ENCODE measurements at places on chromosomes 2 and 18. TPM values are rescaled to one million over a fixed set of nuclear protein-coding genes. Genes with fewer than 3 reads are reported as not detected.

DNA sequence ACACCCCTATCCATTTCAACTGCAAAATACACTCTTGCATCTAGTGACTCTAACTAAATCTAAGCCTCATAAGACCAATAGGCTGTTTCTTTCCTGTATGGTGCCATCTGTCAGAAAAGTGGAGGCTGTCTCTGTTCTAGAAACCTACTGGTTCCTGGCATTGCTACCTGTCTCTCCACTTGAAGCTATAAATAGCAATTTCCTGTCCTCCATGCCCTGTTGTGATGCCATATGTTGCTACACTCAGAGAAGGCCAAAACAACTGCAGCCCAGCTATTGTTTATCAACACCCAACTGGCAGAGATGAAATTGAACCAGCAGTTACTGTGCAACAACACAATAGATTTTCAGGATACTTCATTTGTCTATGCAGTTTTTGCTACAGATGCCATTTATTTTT lies 1355.1 kb upstream of the SLC39A10 start:
- no peaks in the 10 kb centered on the region for H3K36me3 ChIP-seq
- H3K27me3 ChIP-seq: no peaks in the 10 kb centered on the region
- no peak overlapping the region for H3K4me3 ChIP-seq
- DNase-seq: no peak
- no peak overlapping the region for H3K27ac ChIP-seq

- H3K4me3 ChIP-seq: peak overlapping the region; percentile 91
- H3K36me3 ChIP-seq: no peaks in the 10 kb centered on the region
- peak; percentile 84 for DNase-seq
- no peaks in the 10 kb centered on the region for H3K27me3 ChIP-seq
- peak overlapping the region; percentile 95 for H3K27ac ChIP-seq
Observed at GRCh38 chr2:218217360-218218267, 625 bp downstream of the ARPC2 start.

DNA sequence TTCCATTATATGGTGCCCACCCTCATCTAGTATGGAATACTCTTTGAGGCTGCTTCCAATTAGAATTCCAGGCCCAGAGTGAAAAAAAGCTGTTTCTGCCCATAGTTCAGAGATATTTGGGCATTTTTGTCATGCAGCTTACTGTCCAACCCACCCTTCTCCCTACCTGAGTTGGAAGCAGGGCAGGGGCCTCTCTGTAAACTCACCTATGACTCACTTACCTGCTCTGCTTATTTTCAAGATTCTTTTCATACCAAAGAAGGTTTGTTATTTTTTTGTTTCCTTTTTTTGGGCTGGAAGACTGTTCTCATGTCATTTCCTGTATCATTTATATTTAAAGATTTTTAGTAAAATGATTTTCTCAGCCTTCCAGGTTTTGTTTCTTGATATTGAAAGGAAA lies 38.4 kb upstream of the PPP1R1C start:
- no peak overlapping the region for H3K27ac ChIP-seq
- no peak for DNase-seq
- H3K4me3 ChIP-seq: no peak overlapping the region
- no peaks in the 10 kb centered on the region for H3K27me3 ChIP-seq
- H3K4me1 ChIP-seq: no peaks in the 10 kb centered on the region

GRCh38 chr2:236552212-236552542 lies 17.4 kb upstream of the ACKR3 start:
- DNase-seq: no peak
- no peaks in the 10 kb centered on the region for H3K27me3 ChIP-seq
- no peaks in the 10 kb centered on the region for H3K4me1 ChIP-seq
- H3K4me3 ChIP-seq: no peak overlapping the region
- no peaks in the 10 kb centered on the region for H3K36me3 ChIP-seq

GRCh38 chr18:29605365-29605764 lies 1428.4 kb upstream of the CDH2 start:
- no peaks in the 10 kb centered on the region for H3K27me3 ChIP-seq
- no peak overlapping the region for H3K27ac ChIP-seq

DNA sequence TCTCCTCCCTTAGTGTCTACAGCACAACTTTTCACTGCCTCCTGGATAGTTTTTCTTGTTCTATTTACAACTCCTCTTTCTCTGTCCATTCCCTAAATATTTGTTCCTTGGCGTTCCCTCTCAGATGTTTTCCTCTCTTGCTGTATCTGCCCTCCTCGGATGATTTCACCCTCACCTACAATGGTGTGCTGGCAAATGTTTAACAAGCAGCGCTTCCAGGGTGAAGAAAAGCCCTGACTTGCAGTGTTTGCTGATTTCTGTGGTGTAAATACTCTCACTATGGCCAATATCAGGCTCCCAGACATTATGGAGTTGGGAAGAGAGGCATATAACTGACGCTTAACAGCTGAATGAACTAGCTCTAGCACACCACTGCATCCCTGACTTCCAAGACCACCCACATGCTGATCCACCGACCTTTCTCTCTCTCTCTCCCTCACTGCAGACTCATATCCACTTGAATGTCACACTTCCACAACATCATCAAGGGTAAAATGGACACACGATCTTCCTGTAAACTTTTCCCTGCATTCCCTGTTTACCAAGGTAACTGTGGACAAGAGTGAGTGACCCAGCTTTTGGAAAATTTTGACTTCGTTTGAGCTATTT lies 31.5 kb upstream of the SPTBN1 start:
- no peak for DNase-seq
- no peaks in the 10 kb centered on the region for H3K36me3 ChIP-seq
- peaks cover 21% of the 10 kb centered on the region for H3K4me1 ChIP-seq
- no peaks in the 10 kb centered on the region for H3K27me3 ChIP-seq
- no peak overlapping the region for H3K27ac ChIP-seq
- no peak overlapping the region for H3K4me3 ChIP-seq

GRCh38 chr2:16320716-16321115 lies 344.9 kb downstream of the CYRIA start:
- H3K4me1 ChIP-seq: no peaks in the 10 kb centered on the region
- no peak overlapping the region for H3K27ac ChIP-seq
- no peaks in the 10 kb centered on the region for H3K27me3 ChIP-seq
- no peak for DNase-seq

DNA sequence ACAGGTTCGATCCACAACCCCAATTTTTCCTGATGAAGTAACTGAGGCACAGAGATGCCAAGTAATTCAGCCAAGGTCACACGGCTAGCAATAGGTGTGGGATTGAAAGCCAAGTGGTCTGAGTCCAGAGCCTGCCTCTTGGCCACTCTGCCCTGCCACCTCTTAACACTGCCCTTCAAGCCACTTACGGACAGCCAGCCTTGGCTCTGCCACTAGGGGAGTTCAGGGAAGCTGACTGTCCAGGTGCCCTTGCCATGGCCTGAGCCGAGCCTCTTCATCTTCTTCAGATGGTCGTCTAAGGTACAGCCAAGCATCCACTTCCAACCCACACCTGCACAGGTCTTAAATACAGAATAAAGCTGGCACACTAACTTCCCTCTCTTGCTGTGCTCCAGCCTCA lies 99.3 kb upstream of the GPR45 start:
- no peaks in the 10 kb centered on the region for H3K36me3 ChIP-seq
- no peak overlapping the region for H3K4me3 ChIP-seq
- H3K27me3 ChIP-seq: peaks cover 57% of the 10 kb centered on the region

DNA sequence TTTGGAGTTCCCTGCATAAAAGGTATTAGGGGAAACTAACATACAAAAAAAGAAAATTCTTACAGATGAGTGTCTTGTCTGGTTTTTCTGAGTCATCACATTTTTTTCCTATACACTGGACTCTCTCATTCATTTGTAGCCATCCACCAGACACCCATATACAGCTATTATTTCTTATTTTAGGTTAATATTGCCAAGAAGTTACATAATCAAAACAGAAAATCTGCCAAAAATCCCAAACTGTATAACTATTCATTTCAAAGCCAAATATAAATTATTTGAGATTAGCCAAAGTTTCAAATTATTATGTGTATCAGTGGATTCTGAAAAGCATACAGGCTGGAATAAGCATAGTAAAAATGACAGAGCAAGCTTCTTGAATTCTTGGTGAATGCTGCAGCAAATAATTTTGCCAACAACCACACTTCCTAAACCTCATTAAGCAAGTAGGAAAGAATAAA lies 191.2 kb downstream of the NCKAP5 start:
- H3K4me1 ChIP-seq: no peaks in the 10 kb centered on the region
- H3K27me3 ChIP-seq: no peaks in the 10 kb centered on the region
- H3K4me3 ChIP-seq: no peak overlapping the region

DNA sequence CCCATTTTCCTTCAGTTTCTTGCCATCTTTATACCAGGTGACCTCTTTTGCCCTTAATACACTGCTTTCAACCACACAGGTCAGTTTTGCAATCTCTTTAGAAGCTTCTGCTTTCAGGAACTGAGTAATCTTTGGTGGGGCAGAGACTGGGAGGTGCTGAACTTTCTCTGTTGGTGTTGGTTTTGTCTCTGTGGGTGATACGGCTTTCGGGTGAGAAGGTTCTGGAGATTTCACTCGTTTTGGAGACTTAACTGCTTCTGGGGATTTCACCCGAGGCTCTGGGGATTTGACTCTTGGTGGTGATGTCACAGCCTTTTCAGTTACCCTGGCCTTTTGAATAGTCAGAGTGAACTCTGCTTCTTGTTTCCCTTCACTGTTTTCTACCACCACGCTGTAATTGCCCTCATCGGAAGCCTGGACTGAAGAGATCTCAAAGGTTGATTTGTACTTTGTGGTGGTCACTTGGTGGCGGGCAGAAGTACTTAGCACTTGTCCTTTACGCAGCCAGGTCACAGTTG lies 50.4 kb downstream of the PLEKHA3 start:
- peaks cover 53% of the 10 kb centered on the region for H3K4me1 ChIP-seq
- peak overlapping the region; percentile 86 for H3K27ac ChIP-seq
- no peak overlapping the region for H3K4me3 ChIP-seq
- no peak for DNase-seq
- no peaks in the 10 kb centered on the region for H3K27me3 ChIP-seq
- peaks cover 45% of the 10 kb centered on the region for H3K36me3 ChIP-seq

GRCh38 chr18:50369672-50370071 lies 5.2 kb upstream of the SKA1 start:
- no peaks in the 10 kb centered on the region for H3K4me1 ChIP-seq
- peaks cover 1% of the 10 kb centered on the region for H3K27me3 ChIP-seq
- DNase-seq: no peak
- H3K4me3 ChIP-seq: no peak overlapping the region

Gene CNNM4
- 22.8 TPM for total RNA-seq

Gene SRD5A2
- 0.99 TPM for total RNA-seq
